ENCODE measurements at places on chromosomes 2 and 18.
A peak's percentile ranks its signal among the peaks of the same experiment; 100 is the strongest.

DNA sequence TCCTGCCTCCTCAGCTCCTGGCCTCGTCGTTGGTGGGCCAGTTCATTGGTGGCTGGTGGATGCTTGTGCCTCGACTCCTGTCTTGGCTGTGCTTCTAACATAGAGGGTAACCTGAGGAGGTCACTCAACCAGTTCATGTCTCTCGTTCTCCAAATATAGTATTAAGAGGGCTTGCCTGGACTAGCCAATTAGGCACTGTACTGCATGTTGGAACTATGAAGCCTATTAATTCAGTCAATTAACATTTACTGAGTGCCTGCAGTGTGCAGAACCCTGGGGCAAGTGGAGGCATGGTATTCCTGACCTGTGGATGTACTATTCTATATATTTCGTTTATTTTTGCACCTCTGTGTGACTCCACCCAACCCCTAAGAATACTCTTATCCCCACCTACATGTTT is 89.9 kb upstream of the PELI1 start:
- no peak for DNase-seq

- DNase-seq = peak; percentile 54
Observed at GRCh38 chr2:40448476-40449079, 3.3 kb downstream of the SLC8A1 start.

- no peak for DNase-seq
Observed at GRCh38 chr2:11499081-11499743, 33.3 kb upstream of the E2F6 start.

DNA sequence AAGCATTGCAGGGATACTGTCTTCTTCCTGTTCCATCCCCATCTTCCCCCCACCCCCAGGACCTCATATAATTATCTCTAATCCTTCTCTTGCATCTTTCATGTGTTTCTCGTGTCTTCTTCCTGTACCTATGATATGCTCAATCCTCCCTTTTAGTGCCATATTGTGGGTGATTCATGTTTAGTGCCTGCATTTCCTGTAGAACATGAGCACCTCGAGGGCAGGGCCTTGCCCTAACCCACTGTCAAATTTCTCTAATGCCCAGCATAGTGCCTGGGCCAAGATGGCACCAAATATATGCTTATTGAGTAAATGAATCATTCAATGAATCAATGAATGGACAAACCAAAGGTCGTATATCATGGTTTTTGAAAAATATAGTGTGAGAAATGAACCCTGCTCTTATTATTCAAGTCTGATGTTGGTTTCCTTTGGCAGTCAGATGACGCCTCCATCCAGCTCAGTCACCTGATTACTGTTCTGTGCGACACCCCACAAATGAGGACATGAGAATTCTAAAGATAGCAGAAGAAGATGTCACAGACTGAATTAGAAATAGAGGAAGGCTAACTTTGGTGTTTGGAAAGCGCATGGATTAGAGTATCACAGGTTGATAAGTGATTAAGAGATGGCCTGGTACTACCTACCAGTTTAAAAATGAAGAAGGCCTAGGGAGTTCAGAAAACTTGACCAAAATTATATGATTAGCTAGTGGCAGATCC is 278.4 kb downstream of the PRKCE start:
- DNase-seq = no peak

DNA sequence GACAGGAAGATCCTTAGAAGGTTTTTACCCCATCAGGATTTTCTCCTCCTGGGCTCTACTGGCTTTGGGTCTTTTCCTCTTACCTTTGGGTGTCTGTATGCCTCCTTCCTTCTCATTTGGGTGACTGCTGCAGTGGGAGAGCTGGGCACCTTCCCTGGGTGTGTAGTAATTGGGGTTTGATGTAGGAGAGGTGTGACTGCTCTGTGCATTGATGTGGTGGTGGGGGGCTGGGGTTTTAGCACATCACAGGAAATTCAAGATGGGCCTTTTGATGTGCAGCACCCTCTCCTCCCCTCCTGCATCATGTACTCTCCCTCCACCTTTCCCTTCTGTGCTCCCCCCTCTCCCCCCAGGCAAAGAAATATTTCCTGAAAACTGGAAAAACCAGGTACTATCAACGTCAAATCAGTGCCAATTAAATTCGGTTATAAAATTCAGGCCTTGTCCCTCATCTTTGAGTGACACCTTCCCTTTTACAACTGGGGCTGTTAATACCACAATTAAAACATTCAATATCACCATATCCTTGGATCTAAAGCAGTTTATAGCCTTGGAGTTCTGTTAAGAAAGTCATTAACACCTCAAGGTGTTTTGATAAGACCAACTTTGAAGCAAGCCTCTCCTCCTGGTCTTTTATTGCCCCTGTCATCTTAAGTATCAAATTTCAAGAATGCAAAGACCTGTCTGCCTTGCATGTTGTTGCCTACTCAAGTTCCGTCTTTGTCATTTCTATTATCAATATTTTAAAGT is 23.3 kb downstream of the EDAR start:
- DNase-seq = no peak

GRCh38 chr2:96389736-96390135 is 54.2 kb downstream of the NCAPH start:
- DNase-seq = no peak

DNA sequence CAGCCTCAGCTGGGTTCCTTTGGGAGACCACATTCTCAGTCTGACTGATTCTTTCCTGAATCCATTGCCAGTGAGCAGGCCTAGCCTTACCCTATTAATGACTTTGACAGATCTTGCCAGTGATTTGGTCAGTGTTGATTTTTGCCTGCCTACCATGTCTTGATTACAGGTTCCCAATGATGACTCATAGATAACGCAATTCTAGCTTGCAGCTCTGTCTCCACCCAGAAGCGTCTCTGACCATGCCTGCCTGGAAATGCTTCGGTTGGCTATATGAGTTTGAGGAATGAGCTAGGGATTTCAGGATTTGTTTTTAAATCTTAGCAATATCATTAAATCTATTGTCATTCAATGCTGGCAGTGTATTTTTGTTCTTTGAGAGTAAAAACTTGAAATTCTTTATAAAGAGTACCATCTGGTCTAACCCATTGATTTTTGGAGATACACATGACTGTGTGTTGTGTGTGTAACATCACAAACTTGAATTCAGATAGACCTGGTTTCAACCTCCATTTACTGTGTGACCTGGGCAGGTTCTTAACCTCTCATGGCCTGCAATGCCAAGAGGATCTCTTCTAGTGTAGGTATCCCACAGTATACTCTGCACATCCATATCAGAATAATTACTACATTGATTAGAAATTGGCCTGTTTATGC is 57.0 kb downstream of the CCDC150 start:
- peak; percentile 91 for DNase-seq

DNA sequence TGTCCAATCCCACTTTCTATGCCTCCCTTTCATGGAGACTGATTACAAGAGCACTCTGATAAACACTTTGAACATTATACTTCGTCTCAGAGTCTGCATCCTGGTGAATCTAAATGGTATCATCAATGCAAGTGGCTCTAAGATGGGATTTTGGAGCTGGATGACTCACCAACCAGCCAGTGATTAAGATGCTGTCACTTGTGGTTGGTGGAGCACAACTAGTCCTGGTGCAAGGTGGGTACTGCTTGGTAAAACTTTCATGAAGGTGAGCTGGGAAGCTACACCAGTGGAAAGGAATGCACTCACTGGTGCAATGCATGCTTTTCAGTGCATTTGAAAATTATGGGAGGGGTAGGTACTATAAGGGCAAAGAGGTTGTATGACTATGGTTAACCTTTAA is 137.7 kb upstream of the TRIB2 start:
- peak; percentile 13 for DNase-seq

- no peak for DNase-seq
Observed at GRCh38 chr2:128037649-128038048, 9.8 kb upstream of the SAP130 start.

GRCh38 chr2:10128420-10128819 is 5.9 kb downstream of the RRM2 start:
- no peak for DNase-seq

- no peak for DNase-seq
Observed at GRCh38 chr18:37588289-37588688, 22.7 kb upstream of the CELF4 start.

DNA sequence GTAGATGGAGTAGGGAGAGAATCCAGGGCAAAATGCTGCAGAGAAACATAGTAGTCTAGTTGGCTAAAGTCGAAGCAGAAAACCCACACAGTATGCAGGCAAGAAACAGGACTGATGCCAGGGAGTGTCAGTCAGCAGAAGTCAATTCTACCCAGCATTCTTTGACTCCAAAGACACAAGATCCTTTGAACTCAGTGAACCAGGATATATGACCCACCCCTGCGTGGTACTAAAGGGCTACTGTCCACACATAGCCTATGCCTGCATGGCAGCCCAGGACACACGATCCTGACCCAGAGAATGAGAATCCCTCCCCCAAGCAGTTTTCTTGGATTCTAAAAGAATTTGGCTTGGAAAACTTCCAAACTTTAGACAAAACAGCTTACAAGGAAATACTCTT is 42.5 kb downstream of the ALK start:
- DNase-seq = no peak

DNA sequence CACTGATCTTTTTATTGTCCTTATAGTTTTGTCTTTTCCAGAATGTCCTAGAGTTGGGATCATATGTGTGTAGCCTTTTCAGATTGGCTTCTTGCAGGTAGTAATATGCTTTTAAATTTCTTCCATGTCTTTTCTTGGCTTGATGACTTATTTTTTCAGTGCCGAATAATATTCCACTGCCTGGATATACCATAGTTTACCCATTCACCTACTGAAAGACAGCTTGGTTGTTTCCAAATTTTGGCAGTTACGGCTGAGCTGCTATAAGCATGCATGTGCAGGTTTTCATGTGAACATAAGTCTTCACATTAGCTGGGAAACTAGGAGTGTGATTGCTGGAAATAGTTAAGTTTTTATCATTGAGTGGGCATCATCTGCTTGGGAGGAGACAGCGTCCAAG is 73.7 kb downstream of the RNF144A start:
- DNase-seq = no peak

GRCh38 chr2:47193607-47194006 is 38.5 kb upstream of the STPG4 start:
- no peak for DNase-seq

DNA sequence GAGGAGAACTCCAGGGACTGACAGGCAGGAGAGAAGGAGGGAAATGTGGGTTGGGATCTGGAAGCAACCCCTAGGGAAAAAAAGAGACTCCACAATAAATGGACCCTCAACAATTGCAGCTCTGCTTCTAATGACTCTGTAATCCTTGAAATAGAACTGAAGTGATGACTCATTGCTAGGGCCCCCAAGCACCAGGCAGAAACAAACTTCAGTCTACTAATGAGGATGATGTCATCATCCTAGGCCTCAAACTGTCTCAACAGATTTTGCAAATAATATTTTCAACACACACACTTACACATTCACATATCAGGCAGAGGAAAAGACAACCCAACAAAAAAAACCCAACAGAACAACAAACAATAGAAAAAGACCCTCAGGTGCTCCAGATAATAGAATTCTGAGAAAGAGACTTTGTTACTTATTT is 143.3 kb downstream of the HDAC4 start:
- DNase-seq = peak; percentile 93

DNA sequence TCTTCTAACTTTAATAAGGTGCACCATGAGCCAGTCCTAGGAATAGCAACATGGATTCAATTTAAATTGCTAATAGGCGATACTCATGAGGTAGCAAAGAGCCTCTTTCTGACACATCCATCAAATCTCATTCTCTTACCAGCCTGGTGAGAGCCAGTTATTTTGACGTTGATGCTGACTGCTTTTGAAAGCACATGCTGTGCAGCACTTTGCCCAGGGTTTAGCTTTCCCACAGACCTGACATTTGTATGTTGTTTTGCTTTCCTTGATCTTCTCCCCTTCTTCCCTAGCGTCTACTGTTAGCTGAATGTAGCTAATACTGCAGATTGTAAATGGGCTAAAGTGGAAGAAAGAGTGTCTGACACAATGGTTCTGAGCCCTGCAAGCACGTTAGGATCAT is 101.1 kb upstream of the CCDC85A start:
- DNase-seq = no peak

DNA sequence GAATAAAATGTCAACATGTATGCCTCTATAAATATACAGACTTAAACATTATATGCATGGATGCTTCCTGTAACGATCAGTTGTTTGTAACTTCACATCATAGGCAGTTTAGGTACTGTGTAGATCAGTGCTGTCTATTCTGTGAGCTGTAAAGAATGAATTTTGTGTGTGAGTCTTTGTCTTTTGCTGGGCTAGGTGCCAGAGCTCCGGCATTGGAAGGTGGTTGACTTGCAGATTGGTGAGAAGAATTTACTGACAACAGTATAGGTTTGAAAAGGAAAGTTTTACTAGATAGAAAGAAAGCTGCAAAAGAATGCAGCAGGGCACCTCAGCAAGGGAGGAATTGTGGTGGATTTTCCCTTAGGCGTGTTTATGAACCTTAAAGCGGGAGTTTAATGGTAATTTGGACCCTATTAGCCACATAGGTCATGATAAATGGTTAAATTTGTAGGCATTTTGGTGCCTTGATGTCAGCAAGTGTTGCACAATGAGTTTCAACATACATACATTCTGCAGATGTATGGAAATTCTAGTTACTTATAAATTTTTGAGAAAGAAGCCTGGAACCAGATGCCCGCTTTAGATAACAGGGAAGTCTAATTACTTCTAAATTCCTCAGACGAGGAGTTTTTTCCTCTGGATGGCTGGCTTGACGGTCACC is 6.7 kb upstream of the QPCT start:
- DNase-seq = peak; percentile 29

- no peak for DNase-seq
Observed at GRCh38 chr2:217357886-217358620, 498.2 kb upstream of the TNP1 start.

- DNase-seq = no peak
Observed at GRCh38 chr2:111618978-111619902, 264.8 kb downstream of the ANAPC1 start.

- DNase-seq = no peak
Observed at GRCh38 chr2:83471655-83472054, 987.4 kb downstream of the SUCLG1 start.

DNA sequence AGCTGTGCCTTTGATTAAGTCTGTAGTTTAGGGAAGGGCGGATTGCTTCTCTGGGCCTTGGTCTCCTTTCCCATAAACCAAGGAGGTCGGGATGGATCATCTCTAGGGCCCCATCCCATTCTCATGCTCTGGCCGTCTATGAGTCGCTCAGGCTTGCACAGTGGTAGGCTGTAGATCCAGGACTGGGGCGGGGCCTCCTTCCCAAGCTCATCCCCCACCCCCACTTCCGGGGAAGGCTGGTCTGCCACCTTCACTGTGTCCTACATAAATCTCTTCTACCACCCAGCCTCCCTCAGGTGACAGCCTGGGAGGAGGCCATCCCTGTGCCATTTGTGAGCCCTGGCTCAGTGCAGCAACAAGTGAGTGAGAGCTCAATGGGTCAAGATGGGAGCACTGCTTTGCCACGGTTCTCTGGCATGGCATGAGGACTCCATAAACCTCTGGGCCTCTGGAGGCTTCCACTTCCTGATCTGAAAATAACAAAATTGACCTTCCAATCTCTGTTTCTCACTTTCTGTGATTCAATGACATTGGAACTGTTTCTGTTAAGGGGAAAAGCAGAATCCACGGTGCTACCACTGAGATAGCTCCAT is 68.5 kb downstream of the SUMO1 start:
- DNase-seq = no peak

DNA sequence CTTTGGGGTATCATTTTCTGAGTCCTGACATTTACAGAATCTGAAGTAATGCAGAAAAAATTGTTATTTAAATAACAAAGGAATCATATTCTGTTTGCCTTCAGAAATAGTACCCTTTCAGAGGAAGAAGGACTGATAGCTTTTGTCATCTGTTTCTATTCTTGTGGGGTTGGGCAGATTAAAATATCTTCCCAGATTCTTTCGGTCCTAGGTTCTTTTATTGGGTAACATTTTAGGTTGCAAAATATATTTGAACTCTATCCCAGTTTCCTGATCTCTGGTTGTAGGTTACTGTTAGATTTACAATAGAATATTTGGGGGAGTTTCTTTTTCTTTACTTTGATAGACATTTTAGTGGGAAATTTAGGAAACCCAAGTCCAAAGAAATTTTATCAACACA is 550.5 kb downstream of the SPAG16 start:
- no peak for DNase-seq

Measured in fibroblast of lung (primary cell).